SW 1271 (cell line): ENCODE measurements at places on chromosomes 1 and 21.

- no peak for DNase-seq
Measured at GRCh38 chr1:31368611-31369107, 4.2 kb downstream of the FABP3 start.

DNA sequence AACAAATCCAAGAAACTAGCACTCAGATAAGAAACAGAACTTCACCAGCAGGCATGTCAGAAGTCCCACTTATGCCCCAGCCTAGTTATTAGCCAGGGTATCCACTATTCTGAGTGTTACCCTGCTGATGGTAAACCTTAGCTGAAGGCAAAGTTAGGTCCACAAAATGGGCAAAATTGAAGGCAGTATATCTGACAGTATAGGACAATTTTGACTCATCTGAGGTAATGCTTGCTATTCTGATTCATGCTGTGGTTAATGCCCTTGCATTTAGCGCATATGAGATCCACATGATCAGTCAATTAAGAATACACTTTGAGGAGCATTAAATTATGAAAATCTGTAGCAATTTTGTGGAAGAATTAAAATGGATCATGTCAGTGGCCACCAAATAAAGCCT lies 15.1 kb downstream of the IFI44 start:
- DNase-seq: no peak

- DNase-seq: no peak
Measured at GRCh38 chr1:60695716-60696171, 386.6 kb upstream of the NFIA start.

DNA sequence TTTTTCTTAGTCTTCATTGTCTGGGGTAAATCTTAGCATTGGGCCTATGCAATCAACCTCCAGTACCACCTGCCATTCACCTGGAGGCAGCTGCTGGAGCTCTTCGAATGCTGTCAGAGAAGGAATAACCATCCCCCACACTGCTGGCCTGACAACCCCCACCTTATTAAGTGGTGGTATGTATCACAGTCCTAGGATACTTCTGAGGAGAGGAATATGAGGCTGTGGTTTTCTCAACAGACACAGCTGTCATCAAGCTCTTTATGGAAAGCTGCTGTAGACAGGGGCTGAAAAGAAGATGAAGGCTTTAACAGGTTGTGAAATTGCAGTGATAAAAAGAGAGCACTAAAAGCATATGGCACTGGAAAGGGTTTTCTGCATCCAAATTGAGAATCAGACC lies 61.7 kb downstream of the TSEN15 start:
- DNase-seq: no peak

DNA sequence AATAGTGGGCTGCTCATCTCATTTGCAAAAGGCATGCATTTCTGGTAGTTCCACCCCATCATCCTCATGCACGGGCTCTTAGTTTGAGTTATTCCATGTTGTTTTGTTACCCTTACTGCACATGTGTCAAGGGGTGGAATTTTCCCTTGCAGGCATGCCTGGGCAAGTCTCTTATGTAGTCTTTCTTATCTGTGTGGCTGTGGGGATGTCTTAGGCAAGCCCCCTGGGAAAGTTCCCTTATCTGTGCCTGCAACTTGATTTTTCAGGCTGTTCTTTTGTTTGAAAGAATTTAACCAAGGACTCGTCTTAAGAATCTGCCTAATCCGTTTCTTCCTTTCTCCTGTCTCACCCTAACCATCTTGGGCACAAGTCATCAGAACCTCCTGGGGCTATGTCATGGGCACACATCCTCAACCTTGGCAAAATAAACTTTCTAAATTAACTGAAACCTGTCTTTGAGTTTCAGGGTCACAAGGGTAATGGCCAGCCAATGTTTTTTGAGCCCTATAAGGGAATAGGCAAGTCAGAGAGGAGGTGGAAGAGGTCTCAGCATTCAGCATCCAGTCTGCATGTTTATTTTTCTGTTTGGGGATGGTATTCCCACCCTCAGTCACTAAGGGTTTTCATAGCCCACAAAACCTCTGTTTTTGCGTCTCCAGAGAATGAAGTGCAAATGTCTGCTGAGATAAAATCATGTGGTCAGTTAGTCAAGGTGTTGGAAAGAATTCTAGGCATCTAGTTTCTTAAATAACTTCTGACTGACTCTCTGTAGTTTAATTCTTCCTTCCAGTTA lies 579.7 kb downstream of the PLA2G4A start:
- no peak for DNase-seq

DNA sequence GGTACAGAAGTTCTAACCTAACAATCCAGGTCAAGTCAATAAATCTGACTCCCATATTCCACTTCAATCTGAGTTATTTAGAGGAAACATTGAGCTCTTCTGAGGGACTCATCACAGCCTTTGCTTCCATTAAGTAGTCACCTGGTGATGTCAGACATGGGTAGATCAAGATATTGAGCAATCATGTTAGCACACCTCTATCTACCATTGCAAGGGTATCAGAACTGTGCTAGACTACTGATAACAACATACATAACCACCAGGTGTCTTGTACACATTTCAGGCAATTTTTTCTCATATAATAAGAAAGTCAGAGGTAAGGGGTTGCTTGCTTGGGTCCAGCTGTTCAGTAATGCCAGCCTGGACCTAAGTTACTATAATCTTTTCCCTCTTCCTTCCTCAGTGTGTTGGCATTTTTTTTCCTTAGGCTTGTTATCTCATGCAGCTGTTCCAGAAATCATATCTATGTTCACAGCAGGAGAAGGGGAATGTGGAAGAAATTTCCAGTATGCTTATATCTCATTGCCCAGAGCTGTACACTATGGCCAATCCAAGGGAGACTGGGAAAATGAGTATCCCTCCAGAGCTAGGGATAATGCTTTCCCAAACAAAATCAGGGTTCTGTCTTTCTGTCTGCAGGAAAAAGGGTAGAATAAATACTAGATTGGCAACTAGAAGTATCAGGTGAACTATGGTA lies 52.3 kb downstream of the GRIK1 start:
- DNase-seq: no peak

GRCh38 chr1:100627054-100627716 lies 89.2 kb downstream of the GPR88 start:
- no peak for DNase-seq

- DNase-seq: no peak
Measured at GRCh38 chr21:45403825-45404729, 888 bp upstream of the COL18A1 start.

- no peak for DNase-seq
Measured at GRCh38 chr1:185645686-185646085, 88.5 kb upstream of the HMCN1 start.

- DNase-seq: no peak
Measured at GRCh38 chr1:88399690-88400089, 284.4 kb upstream of the PKN2 start.

DNA sequence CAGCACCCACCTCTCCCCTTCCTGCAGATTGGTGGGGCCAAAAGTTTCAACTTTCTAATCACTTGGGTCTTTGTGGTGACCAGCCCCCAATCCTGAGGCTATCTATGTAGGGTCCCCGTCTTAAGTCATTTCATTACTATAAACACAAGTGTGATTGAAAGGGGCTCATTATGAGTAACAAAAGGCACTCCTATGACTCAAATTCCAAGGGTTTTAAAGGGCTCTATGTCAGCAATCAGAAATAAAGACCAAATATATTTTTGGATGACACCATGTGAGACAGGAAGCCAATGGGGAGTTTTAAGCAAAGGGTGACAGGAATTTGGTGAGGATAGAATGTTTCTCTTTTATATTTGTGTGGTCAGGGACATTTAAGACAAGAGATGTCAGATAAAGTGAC lies 6.2 kb downstream of the ERO1B start:
- DNase-seq: no peak

DNA sequence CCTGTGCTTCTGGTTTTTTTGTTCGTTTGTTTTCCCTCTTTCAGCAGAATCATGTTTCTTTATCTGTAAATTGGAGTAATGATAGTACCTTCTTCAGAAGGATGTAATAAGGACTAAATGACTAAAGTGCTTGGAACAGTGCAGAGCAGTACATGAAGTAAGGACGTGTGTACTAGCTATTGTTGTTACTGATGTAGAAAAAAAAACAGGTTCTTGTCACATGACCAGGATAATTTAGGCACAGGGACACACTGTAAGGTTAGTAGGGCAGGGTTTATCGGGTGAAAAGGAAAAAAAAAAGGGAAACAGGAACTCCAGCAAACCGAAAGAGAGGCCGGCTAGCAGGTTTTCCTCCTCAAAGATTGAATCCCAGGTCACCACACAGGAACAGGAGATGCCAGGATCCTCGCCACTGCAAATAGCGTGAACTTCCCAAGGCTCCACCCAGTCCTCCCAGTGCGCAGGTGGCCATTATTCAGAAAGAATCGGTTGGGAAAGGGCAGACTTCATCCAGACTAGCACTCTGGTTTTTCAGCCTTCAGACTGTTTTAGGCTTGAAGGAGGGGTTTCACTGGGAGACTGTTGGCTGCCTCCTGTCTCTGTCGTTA lies 63.8 kb upstream of the PRRC2C start:
- DNase-seq: no peak

- no peak for DNase-seq
Measured at GRCh38 chr21:44992608-44993031, 52.8 kb downstream of the SLX9 start.

DNA sequence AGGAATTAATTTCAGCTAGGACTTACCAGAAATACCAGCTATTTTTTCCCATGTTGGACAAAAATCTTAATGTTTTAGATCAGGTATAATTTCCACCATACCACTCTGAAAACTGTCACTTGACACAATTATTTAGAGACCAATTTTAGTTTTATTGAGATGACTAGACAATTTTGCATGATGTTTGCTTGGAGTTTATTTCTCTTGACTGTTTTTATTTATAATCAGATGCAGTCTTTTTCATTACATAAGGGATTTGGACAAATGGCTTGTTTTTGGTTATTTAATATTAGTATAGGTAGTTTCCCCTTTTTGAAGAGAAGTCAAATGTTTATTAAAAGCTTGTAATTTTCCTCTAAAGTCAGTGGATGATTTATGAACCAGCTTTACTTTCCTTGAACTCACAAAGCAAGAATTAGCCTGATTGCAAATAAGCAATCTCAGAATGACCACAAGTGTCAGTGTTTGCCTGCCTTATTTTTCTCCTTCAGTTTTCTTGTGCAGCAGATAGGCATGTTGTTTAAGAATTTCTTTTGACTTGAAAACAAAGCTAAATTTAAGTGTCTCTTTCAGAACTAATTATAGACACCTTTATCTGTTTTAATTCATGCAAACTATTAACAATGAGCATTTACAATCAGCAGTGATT lies 3.8 kb upstream of the B3GALT2 start:
- DNase-seq: no peak

GRCh38 chr21:39392981-39393380 lies 44.1 kb upstream of the HMGN1 start:
- no peak for DNase-seq

DNA sequence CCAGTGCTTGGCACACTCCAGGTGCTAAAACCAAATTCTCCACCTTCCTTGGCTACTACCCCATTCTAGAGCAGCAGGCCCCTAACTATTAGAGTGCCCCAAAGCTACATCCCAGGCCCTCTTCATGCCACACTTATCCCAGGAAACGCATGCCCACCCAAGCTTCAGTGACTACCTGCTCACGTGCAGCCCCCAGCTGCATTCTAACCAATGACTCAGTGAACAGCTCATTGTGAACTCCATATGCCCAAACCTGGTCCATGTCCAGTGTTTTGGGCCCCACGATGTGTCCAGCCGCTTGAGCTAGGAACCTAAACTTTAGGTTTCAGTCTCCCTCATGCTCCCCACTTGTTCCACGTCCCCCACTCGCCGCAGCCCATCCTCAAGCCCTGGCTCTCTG lies 41.5 kb downstream of the NKAIN1 start:
- no peak for DNase-seq

GRCh38 chr1:10516925-10517676 lies 42.4 kb downstream of the PEX14 start:
- no peak for DNase-seq

- DNase-seq: no peak
Measured at GRCh38 chr1:51328279-51328678, 2.1 kb downstream of the TTC39A start.

DNA sequence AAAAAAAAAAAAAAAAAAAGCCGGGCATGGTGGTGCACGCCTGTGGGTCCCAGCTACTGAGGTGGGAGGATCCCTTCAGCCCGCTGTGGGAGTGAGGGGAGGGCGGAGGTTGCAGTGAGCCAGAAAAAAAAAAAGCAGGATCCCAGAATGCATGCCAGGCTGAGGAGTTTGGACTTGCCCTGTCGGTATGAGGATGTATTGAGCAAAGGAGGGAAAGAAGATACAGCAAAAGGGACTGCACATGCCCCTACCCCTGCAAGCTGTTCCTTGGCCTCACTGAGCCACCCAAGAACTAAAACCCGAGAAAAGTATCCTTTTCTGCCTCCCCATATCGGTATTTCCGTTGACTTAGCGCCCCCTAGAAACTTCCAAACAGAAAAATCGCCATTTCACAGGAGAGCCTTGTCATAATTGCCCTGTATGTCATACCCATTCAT lies 1.3 kb upstream of the GPATCH4 start:
- peak; percentile 7 for DNase-seq

DNA sequence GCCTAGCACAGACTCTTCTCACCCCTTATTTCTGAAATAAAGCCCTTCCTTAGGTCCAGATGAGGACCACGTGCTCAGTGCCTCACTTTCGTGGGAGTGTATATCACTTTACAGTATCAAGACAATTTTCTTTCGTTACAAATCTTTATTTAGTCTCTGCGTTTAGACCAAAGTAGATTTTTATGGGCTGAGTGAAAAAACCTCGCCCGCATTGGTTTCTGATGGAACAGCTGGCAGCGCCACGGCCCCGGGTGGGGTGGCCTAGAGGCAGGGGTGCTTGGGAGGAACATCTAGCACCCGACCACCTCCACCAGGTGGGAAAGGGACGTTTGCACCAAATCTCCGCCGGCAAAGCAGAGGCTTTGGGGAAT lies 7.6 kb downstream of the SIM2 start:
- DNase-seq: no peak

- DNase-seq: no peak
Measured at GRCh38 chr1:173117108-173117633, 66.4 kb upstream of the TNFSF18 start.

GRCh38 chr21:30629200-30629599 lies 5.8 kb upstream of the KRTAP20-2 start:
- no peak for DNase-seq

DNA sequence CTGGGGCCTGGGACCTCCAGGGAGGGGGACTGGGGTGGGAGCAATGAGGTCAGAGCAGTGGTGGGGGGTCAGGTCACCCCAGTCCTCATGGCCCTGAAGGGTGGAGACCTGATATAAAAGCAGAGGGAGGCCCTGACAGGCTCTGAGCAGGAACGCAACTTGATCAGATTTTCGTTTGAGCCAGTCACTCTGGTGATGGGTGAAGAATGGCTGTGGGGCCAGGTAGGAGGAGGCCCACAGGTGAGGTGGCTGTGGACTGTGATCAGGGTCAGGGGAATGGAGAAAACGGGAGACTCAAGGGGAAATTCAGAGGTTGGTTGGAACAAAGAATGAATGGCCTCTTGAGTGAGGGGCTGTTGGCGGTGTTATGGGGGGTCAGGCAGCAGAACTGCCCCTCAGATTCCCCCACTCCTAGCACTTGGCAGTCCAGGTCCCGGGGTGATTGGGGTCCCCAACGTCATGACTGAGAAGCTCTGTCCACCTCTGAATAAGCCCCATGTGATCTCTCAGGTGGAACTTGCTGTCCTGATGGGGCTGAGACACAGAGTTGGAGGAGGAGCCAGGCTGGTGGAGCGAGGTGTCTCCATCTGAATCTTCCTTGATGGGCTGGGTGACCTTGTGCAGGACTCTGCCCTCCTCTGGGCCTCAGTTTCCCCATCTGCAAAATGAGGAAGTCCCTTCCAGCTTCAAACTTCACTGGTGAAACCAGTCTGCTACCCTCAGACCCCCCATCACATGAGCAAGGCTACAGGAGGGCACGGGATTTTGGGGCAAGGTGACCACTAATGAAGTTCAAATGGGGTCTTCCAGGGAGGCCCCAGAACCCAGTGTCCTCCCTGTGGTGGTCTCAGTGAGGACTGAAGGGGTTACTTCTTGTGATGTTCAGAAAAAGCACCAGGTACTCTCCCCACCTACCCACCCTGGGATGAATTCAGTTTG lies 683.0 kb downstream of the MATN1 start:
- DNase-seq: no peak
